ENCODE measurements at places on chromosomes 5 and 9. TPM values are rescaled to one million over a fixed set of nuclear protein-coding genes. Genes with fewer than 3 reads are reported as not detected.
A peak's percentile ranks its signal among the peaks of the same experiment; 100 is the strongest.

DNA sequence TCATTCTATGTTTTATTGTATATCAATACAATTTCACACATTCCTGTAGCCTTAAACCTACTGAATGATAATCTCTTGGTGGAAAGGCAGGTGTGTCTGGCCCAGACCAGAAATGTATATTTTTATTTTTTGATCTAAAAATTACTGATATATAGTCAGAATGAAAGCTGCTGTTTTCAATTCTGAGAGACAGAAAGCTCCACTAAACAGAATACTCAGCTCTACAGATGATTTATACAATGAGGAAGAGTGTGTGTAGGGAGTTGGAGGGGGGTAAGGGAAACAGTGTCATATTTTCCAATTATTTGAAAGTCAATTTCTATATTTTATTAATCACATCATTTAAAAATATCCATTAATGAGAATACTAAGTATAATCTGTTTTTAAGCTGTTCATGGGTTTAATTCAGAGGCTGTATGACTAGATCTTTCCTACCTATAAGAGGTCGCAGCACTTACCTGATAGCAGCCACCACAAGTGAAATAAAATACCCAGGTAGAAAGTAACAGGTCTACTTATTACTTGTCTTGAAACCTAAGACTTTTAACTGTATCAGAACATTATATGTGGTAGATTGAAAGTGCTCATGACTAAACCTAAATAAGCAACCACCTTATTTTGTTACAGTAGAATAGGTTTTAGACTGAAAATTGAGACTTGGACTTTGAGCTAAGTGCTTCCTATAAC, 183.4 kb downstream of the TMC1 start:
- no peak for DNase-seq
- H3K36me3 ChIP-seq: no peaks in the 10 kb centered on the region
- H3K27me3 ChIP-seq: no peaks in the 10 kb centered on the region
- H3K4me1 ChIP-seq: no peaks in the 10 kb centered on the region

GRCh38 chr9:129078691-129079503, 2.0 kb upstream of the DOLPP1 start:
- H3K4me1 ChIP-seq: peaks cover 17% of the 10 kb centered on the region
- peak overlapping the region; percentile 94 for H3K4me3 ChIP-seq
- peaks cover 2% of the 10 kb centered on the region for H3K27me3 ChIP-seq
- no peaks in the 10 kb centered on the region for H3K36me3 ChIP-seq
- no peak overlapping the region for H3K27ac ChIP-seq
- DNase-seq: no peak

GRCh38 chr5:119397518-119398380, 41.9 kb downstream of the TNFAIP8 start:
- peaks cover 67% of the 10 kb centered on the region for H3K4me1 ChIP-seq
- peaks cover 41% of the 10 kb centered on the region for H3K36me3 ChIP-seq
- DNase-seq: no peak
- peak overlapping the region; percentile 57 for H3K4me3 ChIP-seq
- peak overlapping the region; percentile 91 for H3K27ac ChIP-seq

DNA sequence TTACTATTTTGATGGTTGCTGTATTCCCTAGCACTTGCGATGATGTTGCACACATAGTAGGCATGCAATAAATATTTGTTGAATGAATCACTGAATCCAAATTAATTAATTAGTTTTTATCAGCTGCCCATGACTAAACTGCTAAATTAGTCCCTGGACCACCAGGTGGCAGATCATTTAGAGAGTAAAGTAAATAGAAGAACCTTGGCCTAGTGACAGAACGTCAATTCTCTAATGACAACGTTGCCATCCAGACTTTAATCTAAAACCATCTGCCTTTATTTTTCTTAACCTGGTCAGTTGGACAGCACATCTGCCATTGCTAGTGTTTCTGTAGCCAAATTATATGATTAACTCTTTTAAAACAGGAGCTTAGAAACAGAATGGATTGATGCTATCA, 457.5 kb downstream of the KIF4B start:
- no peaks in the 10 kb centered on the region for H3K36me3 ChIP-seq
- H3K4me1 ChIP-seq: no peaks in the 10 kb centered on the region
- H3K4me3 ChIP-seq: no peak overlapping the region
- no peak for DNase-seq
- H3K27me3 ChIP-seq: no peaks in the 10 kb centered on the region
- H3K27ac ChIP-seq: no peak overlapping the region

The HAPLN1 gene
- not detected for total RNA-seq

The SECISBP2 gene
- 49.4 TPM for total RNA-seq
